ENCODE measurements at places on chromosomes 16 and 17. TPM values are rescaled to one million over a fixed set of nuclear protein-coding genes. Genes with fewer than 3 reads are reported as not detected.

- DNase-seq: no peak
These were observed 394.7 kb downstream of the SEC14L1 start for GRCh38 chr17:77535435-77535834.

GRCh38 chr17:58536542-58536941 is 22.1 kb upstream of the MTMR4 start:
- no peak for DNase-seq

GRCh38 chr17:16929035-16929680 is 42.8 kb downstream of the TNFRSF13B start:
- peak; percentile 6 for DNase-seq

Gene MYCBPAP
- 0.82 TPM for total RNA-seq

DNA sequence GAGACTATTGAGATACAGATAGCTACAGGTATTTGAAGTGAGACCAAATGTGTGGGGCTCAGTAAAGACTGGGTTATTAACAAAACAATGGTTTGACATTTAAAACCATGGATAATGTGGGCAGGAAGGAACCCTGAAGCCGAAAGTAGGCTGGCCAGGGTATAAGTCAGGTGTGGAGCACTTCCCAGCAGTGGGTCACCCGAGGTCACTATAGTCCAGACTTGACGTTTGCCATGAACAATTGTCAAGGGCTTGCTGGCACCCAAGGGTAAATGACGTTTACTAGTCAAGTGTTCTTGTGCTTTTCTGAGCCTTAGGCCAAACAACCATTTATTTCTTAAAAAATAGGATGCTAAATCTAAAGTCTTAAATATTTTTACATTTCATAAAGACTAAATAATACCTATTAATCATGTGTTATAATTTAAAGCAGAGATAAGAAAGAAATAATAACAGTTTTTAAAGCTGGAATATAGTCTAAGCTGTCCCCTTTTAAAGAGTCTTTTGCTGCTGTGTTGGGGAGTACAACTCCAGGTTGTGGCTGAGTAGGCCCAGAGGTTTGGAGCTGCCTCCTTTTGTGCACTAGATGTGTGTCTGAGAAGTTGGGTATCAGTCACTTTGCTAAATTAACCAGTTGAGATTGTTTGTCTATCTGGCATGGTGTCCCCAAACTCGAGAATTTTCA is 15.7 kb downstream of the ALDH3A2 start:
- DNase-seq: peak; percentile 53

DNA sequence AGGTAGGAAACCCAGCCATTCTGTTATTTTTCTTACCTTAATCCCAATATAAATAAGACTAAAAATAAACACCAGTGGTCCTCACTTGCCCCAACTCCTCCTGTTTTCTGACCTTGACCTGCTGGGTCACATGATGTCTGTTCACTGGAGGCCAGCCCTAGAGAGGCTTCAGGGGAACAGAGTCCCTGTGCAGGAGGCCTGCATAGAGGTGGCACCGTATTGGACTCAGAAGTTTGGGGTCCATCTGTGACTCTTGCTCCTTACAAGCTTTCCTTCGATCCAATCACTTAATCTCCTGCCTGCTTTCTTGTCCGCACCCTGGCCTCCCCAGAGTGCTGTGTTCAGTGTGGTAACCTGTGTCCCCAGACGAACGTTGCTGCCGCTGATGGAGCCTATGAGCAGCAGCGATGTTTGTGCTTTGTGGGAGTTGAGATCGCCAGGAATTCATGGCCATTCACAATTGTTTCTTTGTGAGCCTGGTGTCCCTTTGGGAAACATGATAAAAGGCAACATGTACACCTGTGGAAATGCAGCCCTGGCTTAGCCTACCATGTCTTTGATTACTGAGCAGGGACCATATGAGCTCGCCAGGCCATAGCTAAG is 4.7 kb downstream of the IGSF6 start:
- DNase-seq: no peak

DNA sequence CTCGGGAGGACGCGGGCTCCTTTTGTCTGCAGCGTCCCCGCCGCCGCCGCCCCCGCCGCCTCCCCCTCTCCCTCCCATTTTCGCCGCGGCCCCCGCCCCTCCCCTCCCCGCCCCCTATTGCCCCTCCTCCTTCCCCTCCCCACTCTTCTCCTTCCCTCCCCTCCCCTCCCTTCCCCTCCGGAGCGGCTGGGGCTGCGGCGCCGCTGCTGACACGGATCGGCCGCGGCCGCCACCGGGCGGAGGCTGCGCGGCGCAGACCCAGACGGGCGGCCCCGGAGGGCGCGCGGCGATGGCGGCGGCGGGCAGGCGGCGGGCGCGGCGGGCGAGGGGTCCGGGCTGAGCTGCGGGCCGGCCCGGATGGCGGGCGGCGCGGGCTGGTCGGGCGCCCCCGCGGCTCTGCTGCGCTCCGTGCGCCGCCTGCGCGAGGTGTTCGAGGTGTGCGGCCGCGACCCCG is at the start of gene RAB11FIP4:
Gene RAB11FIP4, plus strand, starts transcription at position 180 of the 454 bp plus-strand sequence. Its CDS starts 178 bp downstream, at position 358.
- DNase-seq: no peak

GRCh38 chr16:75038036-75038858 is 39.4 kb downstream of the ZNRF1 start:
- DNase-seq: no peak

Gene LRRC75A
- total RNA-seq: 0.96 TPM

DNA sequence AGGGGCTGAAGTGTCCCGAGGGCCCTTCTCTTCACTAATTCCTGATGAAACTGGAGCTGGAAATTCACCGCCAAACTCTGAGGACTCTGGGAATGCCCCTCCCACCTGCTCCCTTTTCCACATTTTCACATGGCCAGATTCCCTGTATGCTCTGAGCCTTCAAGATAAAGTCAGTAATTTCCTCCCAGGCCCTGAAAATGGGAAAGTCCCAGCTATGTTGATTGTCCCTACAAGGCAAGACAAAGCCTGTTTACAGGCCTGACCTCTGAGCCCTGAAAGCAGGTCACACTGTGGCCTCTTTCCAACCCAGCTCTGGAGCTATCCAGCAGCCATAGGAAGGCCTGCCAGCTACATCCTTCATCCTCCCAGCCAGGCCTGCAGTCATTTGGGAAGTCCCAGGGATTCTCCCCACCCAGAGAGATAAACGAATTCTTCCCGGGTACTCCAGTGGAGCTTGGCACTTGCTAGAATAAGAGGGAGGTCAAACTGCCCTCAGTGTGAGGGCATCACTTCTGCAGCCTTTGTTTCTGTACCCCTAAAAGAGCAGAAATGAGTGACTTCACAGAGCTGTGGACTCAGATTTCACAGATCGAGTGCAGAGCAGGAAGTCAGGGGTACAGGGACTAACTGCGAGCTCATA is 19.6 kb upstream of the CCL2 start:
- peak; percentile 83 for DNase-seq

DNA sequence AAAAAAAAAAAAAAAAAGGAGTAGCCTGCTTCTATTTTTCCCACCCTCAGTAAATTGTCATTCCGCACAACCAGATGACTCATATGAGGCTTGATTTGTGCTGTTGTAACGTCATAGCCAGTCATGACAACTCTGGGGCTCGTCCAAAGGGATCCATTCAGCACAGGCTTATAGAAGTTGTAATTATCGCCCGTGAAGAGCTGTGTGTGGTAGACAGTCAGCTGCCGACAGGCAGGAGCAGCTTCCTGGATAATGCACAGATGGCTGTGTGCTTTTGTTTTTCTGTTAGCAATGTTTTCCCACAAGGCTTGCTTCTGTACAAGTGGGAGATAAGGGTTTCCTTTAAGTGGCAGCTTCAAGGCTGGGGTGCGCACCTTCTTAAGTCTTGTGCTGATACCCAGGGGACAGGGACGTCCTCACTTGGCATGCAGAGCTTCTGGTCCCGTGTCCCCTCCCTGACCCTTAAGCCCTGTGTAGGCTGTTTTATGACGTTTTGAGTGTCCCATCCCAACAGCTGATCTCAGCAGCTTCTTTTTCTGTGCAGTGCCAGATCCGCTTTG is 26.0 kb downstream of the SNX29 start:
- DNase-seq: no peak

Gene KRT23
- 0.33 TPM for total RNA-seq

Gene CRYM
- 147 TPM for total RNA-seq

Gene WFIKKN2
- total RNA-seq: 0.25 TPM

GRCh38 chr17:66713533-66714042 is 121.3 kb upstream of the CACNG5 start:
- no peak for DNase-seq

Gene CRYBA1
- total RNA-seq: not detected

DNA sequence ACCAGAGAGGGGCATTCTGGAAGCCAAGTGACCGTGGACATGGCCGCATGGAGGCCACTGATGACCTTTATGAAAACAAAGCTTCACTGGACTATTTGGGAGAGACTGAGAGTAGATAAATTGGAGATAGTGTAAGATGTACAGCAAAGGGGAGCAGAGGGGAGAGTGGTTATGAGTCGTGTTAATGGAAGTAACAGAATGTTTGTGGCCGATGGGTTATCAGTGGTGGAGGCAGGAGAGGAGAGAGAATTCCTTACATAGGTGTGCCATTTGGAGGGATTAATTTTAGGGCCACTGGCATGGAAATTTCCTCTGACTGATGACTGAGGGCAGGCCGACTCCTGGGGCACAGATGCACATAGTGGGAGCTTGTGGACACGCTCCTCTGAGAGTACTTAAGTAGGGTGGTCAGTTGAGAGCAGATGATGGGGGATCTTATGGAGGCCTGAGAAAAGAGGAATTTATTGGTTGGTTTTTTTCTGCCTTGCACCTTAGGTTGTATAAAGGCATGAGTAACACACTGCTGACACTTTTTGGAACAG is 19.2 kb downstream of the PRPSAP2 start:
- no peak for DNase-seq

Gene PITPNC1
- 8.1 TPM for total RNA-seq

DNA sequence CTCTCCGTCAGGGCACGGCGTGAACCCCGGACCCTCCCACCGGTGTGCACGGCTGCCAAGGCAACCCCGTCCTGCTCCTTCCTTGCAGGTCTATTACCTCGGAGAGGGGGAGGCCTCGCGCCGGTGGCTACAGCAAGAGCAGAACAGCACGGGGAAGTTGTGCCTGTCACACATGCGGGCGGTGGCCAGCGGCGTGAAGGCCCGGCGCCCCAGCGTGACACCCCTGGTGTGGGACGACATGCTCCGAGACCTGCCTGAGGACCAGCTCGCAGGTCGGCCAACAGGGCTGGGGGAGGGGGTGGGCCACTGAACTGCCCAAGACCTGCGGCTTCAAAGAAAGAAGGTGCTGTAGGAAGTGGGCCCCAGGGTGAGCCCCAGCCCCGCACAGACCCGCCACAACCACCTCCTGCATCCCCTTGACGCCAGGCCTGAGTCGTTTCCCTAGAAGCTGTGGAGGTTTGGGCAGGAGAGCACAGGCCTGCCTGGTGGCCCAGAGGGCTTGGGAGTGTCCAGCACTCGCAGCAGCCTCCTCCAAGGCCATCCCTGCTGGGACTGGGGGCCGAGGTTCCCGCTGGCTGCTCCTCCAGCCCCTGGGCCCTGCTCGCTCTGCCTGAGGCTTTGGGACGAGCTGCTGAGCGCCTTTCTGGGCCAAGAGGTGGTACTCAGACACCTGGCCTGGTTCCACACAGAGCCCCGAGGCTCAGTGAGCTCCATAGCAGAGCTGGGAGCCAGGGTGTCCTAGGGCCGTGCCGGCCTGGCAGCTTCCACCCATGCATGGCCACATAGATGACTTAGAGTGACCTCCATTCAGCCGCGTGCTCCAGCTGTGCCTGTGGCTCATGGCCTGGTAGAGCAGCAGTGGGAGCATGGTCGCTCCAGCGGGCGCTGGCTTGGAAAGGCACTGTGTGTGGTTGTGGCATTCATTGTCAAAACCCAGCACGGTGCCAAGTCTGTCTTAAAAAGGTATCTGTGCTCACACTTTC is 14.7 kb downstream of the CYBC1 start:
- no peak for DNase-seq

- no peak for DNase-seq
These were observed 183.8 kb upstream of the XYLT1 start for GRCh38 chr16:17654571-17654970.

Gene COIL
- total RNA-seq: 8.2 TPM

- no peak for DNase-seq
These were observed 85.7 kb upstream of the CACNG3 start for GRCh38 chr16:24170407-24170806.

DNA sequence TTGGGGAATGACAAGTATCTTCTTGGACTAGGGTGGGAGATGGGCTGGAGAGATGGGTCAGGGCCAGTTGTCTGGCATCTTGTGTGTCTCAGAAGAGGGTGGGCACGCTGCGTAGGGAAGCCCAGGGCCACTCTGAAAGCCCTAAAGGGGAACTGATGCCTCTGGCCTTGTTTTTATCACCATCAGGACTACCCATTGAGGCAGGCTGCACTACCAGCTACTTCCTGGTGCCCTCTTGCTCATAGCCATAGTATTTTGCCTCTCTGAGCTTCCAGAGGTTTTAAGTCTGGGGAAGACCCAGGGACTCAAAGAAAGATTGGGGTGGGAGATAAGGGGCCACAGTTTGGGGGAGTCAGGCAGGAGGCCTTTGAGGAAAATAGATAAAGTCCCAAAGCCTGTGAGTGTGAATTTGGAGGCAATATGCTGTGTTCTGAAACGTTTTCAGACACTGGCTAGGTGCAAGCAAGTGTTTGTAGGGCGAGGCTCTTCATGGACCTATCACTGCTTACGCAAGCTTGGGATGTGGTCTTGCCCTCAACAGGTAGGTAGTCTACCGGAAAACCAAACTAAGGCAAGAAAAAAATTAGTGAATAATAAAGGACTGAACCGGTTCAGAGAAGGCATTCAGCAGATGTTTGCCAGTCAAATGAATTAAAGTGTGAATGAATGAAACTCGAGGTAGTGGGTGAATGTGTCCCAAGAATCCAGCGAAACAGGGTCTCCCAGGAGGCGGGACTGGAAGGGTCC is 688 bp upstream of the ITGB3 start:
- DNase-seq: no peak

DNA sequence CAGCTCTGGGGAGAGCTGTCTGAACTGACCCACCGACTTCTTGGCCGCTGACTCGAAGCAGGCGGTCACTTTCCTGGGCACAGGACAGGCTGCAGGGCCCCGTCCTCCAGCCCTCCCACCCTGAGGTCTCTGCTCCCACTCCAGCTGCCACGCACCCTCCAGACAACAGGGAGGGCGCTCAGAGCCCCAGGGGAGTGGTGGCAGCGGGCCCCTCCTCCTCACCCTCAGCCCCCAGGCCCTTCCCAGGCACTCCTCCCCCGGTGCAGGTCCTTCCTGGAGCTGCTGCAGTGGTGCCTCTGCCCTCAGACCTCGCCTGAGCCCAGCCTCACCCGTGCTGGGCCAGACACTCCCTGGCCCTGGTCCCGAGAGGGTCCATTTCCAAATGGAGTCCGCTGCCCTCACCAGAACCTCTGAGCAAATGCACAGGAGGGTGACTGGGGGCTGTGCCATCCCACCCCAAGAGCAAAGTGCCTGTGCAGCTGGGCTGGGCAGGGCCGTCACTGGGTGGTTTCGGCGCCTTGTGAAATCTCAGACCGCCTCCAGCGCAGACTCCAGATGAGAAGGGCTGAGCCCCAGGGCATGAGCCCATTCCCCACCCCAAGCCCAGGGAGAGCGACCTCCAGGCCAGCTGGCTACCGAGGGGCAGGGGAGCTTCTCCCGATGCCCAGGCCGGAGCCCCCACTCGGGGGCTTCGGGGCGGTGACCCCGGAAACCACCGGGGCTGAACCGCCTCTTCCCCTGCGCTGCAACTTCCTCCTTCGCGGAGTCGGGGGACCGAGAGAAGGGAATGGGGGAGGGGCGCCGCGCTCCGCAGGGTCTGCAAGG is 717 bp downstream of the CYBA start:
- DNase-seq: peak; percentile 47

GRCh38 chr17:82775001-82775823 is 23.3 kb downstream of the TBCD start:
- DNase-seq: peak; percentile 67

- no peak for DNase-seq
These were observed 2.4 kb downstream of the DOC2B start for GRCh38 chr17:179066-179432.

All from left ventricle myocardium inferior (tissue), 1 donor.